ENCODE measurements at places on chromosomes 1 and 21.
A peak's percentile ranks its signal among the peaks of the same experiment; 100 is the strongest.

GRCh38 chr1:51044834-51045233 lies 57.2 kb upstream of the C1orf185 start:
- no peak for DNase-seq

GRCh38 chr1:234875953-234876855 lies 252.4 kb downstream of the TOMM20 start:
- DNase-seq: no peak

- DNase-seq: no peak
These were observed 18.3 kb downstream of the YARS1 start for GRCh38 chr1:32798679-32799416.

GRCh38 chr1:154845174-154845573 lies 24.9 kb downstream of the KCNN3 start:
- no peak for DNase-seq

- DNase-seq: peak; percentile 38
These were observed 659 bp downstream of the AGO1 start for GRCh38 chr1:35883635-35884101.

GRCh38 chr1:78142736-78143135 lies 97.0 kb downstream of the GIPC2 start:
- DNase-seq: no peak

DNA sequence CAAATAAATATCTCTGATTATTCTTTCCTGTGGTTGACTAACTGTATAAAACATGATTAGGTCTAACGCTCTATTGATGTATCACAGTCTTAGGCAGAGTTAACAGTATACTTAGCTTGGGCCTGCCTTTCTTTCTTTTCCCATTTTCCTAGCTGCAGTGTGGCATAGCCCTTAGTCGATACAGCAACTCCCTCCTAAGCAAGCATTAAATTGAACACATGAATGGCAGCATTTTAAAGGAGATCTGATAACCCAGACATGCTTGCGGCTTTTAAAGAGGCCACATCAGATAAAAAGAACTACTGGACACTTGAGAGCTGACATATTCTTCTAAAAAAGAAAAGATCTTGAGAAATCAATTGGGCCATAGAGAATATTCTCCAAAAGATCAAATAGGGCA lies 312.0 kb upstream of the TMPRSS15 start:
- no peak for DNase-seq

DNA sequence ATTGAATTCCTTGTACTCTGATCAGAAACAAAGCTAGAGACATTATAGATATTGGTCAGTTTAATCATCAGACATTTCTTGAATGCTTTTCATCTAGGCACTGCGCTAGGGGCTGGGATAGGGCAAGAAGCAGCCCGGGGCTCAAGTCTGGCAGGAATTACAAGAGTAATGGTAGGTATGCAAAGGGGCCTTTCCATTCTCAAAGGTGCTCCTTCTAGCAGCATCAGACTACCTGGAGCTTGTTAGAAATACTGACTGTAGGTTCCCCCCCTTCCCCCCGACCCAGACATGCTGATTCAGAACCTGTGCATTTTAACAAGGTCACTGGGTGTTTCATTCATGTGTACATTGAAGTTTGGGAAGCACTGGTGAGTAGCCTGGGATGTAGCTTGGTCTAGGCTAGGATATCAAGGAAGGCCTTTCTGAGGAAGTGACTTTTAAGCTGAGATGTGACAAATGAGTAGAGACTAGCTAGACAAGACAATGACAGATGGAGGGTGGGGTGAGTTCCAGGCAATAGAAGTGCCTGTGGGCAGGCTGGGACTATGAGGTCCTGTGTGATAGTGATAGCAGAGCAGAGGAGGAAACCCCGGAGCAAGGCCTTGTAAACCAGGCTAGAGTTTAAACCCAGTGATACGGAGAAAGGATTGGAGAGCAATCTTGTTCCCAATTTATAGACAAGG lies 26.3 kb downstream of the NFASC start:
- DNase-seq: no peak

DNA sequence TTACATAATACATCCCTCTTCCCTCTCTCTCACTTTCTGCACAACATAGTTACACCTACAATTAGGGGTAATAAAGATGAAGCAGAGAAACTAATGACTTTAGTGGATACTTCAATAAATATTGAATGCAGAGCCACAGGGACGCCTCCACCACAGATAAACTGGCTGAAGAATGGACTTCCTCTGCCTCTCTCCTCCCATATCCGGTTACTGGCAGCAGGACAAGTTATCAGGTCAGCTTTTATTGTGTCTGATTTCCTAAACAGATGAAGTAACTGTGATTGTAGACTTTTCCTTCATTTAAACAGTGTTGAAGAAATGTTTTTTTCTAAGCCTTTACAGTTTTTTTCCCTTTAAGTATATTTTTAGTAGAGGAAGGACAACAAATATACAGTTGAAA lies 281.6 kb downstream of the TPR start:
- no peak for DNase-seq

- no peak for DNase-seq
These were observed 19.9 kb downstream of the LGR6 start for GRCh38 chr1:202213361-202214088.

GRCh38 chr1:203091199-203091477 lies 5.3 kb upstream of the MYOG start:
- DNase-seq: no peak

GRCh38 chr1:226129230-226129629 lies 57.3 kb downstream of the ACBD3 start:
- DNase-seq: no peak

GRCh38 chr1:238399558-238399957 lies 508.8 kb upstream of the ZP4 start:
- no peak for DNase-seq

DNA sequence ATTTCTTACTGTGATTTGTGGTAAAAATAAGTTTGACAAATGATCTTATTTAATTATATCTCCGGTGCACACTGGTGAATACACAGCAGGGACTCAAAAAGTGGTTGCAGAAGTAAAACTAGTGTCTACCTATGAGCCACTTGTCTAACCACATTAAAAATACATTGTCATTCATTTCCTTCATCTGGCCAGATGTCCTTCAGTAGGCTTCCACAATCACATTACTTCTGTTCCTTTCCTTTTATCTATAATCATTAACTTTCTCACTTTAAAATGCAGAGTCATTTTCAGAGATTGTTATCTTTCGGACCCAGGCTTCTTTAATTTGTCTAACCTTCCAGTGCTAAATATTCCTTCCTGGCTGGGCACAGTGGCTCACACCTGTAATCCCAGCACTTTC lies 3.0 kb downstream of the RBBP5 start:
- no peak for DNase-seq

DNA sequence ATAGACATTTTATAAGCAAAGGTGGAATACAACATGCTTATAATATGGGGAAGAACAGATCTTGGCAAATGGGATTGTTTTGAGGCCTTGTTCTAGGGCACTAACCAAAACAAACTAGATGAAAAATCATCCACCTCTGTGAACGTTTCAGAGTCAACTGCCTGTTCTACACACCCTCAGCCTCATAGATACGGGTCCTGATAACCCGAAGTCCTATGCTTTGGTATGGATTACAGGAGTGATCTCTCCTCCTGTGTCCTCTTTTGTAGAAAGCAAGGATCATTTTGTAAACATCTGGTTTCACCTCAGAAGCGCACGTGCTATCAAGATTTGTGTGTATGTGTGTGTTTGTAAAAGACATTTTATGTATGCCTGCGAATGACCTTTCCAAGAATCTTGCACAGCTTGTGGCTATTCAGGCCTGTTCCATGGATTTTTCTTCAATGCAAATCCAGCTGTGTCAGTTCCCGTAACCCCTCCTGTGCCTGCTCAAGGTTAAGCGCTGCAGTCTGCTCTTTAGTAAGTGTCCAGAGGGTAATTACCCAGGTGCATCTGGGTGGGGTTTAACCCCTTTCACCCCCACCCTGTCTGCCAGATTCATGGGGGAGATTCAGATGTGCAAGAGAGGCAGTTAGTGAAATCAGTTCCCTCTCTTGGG lies 132.4 kb downstream of the ROR1 start:
- no peak for DNase-seq

- no peak for DNase-seq
These were observed 512.7 kb upstream of the ADGRL4 start for GRCh38 chr1:79519084-79519760.

- no peak for DNase-seq
These were observed 80.2 kb downstream of the RGS2 start for GRCh38 chr1:192889082-192889481.

DNA sequence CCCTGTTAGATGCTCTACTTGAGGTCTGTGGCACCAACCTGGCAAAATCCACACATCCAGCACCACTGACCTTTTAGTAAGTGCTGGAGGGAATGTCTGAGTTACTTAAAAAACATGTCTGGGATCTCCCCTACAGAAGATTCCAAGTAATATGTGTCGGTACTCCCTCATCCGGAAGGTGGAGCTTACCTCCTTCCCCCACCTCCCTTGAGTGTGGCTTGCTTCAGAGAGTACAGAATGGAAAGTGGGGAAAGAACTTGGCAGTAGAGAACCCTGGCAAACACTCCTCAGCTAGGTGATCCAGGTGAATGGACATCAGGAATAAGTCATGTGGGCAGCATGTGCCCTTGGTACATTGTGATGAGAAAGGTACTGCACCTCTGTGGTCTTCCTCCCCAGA lies 49.0 kb upstream of the BCAR3 start:
- DNase-seq: no peak

GRCh38 chr1:193210996-193211395 lies 24.6 kb upstream of the B3GALT2 start:
- no peak for DNase-seq

GRCh38 chr1:2108213-2108876 lies 58.1 kb downstream of the PRKCZ start:
- DNase-seq: no peak

- DNase-seq: no peak
These were observed 733 bp downstream of the TMEM35B start for GRCh38 chr1:34984435-34984792.

DNA sequence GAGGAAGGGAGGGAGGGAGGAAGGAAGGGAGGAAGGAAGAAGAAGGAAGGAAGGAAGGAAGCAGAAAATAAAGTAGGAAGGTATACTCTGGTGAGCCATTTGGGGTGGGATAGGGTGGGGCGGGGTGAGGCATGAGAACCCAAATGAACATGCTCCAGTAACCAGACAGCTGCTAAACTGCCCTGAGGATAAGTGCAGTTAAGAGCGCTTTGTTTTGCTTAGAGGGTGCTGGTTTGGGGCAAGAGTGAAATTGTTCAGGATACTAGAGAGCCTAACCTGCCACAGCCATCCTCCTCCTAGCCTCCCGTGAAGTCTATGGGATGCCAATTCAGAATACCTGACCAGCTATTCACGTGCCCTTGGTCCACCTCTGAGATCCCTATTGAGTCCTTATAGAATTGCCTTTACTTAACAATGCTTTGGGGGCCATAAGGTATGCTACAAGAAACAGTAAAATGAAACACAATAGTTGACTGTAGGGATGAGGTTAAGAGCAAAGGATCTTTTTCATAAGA lies 59.0 kb upstream of the ATF3 start:
- DNase-seq: no peak

DNA sequence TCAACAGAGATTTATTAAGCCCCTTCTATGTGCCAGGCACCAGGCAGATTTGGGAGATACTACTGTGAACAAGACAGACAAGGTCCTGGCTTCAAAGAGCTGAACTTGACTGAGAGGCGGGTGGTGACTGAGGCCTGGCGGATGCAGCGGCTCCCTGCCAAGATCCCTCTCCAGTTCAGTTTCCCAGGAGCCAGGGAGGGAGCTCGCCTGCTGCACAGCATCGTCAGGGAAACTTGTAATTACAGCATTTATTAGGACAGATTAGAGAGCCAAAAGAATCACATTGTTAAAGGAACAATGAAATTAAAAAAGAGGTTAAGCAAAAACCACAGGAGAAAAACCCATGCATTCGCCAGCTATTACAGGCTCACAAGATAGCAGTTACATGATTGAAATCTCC lies 55.3 kb downstream of the ETS2 start:
- DNase-seq: no peak

DNA sequence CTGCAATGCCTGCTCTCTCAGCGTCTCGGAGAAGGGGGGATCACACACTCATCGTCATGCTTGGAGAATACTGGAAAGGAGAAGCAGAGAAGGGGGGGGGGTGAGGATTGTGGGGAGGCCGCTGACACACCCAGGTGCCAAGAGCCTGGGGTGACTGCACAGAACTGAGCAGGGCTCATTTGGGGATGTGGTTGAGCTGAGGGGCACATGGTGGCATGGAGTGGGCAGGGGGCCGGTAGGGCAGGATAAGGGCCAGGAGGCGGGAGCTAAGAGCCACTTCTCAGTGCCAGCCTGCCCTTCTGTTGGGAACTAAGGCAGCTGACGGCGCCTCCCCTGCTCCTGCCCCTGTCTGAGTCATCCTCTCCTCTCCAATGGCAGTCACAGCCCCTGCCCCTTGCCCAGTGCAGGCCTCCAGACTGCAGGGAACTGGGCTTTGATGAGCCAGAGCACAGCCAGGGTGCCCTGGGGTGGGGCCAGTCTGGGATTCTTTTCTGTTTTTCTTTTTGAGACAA lies 27.2 kb downstream of the MRPL37 start:
- DNase-seq: no peak

DNA sequence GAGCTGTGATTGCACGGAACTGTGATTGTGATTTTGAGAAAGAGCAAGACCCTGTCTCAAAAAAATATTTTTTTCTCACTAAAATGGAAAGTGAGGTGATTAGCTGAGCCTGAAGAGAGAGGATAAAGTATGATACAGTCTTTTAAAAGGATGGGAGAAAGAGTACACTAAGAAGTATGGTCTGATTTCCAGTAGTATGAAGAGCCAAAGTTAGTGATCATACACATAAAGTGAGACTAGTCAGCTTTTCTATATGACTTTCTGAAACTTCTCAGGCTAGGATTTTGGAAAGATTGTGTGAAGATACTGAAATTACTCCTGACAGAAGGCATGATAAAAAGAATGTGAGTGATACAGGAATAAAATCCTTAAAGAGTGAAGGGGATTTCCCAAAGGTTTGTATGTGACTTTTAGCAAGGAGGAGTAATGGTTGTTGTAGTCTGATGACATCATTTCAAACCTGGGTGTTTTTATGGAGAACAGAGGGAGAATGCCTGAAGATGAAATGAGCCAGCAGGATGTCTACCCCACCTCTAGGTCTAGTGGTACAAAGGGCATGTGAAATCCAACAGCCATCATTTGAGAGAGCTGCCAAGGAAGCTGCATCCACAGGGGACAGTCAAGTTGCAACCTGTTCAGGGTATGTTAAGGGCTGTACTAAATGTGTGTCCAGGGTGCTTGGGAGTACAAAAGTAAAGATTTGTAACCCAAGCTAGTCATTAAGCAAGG lies 157.7 kb downstream of the PIK3R3 start:
- DNase-seq: no peak

GRCh38 chr1:175162955-175163354 lies 29.6 kb downstream of the KIAA0040 start:
- no peak for DNase-seq

- peak; percentile 40 for DNase-seq
These were observed 486.6 kb downstream of the USP25 start for GRCh38 chr21:16216288-16216962.

DNA sequence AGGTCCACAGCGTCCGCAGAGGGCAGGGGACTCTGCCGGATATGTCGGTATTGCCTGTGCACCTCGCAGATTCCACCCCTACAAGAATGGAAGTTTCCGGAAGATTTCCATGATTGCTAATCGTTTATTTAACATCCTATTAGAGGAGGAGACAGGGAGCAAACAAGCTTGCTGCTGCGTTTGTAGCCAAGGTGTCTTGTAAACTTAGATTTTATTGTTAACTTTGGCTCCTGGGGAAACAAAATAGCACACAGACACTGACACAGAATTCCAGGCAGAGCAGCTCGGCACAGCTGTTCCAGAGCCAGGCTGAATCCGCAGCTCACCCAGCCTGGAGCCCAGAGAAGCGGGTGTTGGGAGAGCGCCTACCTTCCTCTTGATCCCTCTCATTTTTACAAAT lies 75.7 kb downstream of the AJAP1 start:
- DNase-seq: no peak

GRCh38 chr1:159831412-159832141 lies 4.9 kb downstream of the SLAMF8 start:
- DNase-seq: no peak

Measured in hippocampal formation (tissue), 2 donors.